ENCODE measurements at places on chromosomes 2 and 18.

GRCh38 chr2:32627441-32627813 lies 423 bp upstream of the TTC27 start:
- peak; percentile 15 for DNase-seq

- DNase-seq: no peak
Measured at GRCh38 chr2:170743530-170744239, 26.5 kb upstream of the ERICH2 start.

DNA sequence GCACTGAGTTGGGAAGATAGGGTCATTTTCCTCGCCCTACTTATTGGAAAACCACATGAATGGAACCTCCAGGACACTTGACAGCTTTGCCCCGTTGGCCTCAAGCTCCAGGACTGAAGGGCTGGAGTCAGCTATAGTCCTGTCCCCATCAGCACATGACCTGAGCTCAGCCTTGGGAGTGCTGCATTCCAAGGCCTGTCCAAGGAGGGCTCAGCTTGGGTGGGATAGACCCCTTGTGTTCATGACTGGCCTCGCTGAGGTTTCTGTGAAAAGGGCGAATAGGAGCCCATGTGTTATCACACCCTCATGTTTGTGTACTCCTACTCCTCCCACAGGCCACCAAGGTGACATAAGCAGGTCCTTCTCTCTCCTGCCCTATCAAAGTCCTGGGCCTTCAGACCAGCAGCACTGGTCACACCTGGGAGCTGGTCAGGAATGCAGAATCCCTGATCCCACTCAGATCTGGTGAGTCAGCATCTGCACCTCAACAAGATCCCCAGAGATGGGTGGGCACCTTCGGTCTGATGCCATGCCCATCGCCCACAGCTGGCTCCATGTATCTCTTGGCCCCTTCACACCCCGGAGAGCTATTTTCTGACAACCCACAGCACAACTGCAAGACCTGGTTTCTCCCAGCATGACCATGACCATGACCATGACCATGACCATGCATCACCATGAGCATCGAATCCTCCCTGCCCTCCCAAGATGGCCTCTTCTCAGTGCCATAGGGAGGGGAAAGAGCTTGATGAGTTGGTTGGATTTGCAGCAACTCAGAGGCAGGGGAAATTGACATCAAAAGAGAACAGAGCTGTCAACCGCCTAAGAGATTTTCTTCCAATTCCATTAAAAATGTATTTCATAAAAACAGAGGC lies 83.0 kb upstream of the RAB6C start:
- DNase-seq: no peak

- DNase-seq: no peak
Measured at GRCh38 chr2:96756788-96757476, 3.8 kb upstream of the CNNM4 start.

GRCh38 chr2:140737006-140737405 lies 1393.8 kb downstream of the LRP1B start:
- no peak for DNase-seq

DNA sequence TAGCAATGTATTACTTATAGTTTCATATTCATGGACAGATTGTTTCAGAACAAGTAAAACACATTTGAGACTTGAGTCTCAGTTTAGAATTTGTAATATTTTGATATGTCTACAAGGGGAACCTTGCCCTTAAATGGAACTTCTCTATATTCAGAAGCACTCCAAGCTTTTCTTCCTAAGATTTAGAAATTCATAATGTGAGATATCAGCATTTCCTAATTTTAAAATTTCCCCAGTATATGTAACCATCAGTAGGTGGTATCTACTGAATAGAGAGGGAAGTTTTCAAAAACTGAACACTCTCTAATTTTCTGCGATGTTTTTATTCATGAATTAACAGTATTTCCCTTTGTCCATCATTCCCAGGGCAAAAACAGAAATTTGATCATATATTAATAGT lies 7.6 kb downstream of the ANKRD62 start:
- DNase-seq: no peak

- no peak for DNase-seq
Measured at GRCh38 chr2:56077359-56077915, 106.4 kb upstream of the CCDC85A start.

- DNase-seq: no peak
Measured at GRCh38 chr2:216014006-216014405, 655 bp upstream of the MREG start.

DNA sequence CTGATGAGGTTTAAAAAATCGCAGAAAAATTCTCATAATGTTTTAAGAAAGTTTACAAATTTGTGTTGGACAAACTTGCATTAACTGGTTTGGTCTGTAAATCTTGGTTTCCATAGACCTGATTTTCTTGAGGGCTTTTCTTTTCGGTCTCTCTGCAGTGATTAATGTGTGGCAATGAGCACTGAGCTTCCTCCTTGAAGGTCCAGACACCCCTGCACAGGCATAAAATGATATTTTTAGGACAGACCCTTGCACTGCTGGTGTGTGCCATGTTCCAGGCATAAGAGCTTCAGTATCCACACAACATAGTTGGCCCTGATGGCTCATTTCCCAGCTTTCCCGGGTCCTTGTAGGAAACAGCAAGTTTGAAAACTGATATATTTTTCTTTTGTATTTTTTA lies 33.7 kb downstream of the MRPL33 start:
- no peak for DNase-seq

- no peak for DNase-seq
Measured at GRCh38 chr18:32301976-32302743, 112.3 kb downstream of the MEP1B start.

- DNase-seq: no peak
Measured at GRCh38 chr2:199452260-199452990, 5.3 kb downstream of the SATB2 start.

GRCh38 chr18:58284699-58285448 lies 240.8 kb downstream of the NEDD4L start:
- DNase-seq: no peak

All from CD4-positive, alpha-beta T cell treated with Interleukin-4 for 4 hours (primary cell).